ENCODE measurements at places on chromosomes 2 and 18. TPM values are rescaled to one million over a fixed set of nuclear protein-coding genes. Genes with fewer than 3 reads are reported as not detected.

Gene FNDC4
- 136 TPM for total RNA-seq

Gene PTH2R
- not detected for total RNA-seq

Gene PROKR1
- 1.3 TPM for total RNA-seq

Gene NT5DC4
- not detected for total RNA-seq

GRCh38 chr18:79010802-79011201, 31.2 kb downstream of the SALL3 start:
- no peak for DNase-seq

DNA sequence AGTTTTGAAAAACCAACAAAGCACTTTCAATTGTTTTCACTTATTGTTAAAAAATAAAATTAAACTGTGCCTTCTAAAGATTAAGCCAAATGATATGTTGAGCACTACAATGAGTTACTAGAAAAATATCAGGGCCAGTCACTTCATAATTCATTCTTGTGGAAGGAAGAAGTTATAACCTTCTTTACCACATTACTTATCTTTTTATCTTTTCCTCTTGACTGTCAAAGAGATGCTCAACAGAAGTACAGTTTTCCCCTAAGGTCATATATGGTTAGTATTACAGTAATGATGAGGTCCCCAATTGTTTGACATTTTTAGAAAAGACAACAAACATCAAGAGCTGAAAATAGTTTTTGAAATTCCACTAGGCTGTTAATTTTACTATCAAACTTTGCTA, 9.4 kb downstream of the PELI1 start:
- DNase-seq = no peak
